MG63 (cell line): ENCODE measurements at places on chromosomes 2 and 18. TPM values are rescaled to one million over a fixed set of nuclear protein-coding genes. Genes with fewer than 3 reads are reported as not detected.

GRCh38 chr2:141063406-141063805 lies 1067.4 kb downstream of the LRP1B start:
- DNase-seq, result no peak

DNA sequence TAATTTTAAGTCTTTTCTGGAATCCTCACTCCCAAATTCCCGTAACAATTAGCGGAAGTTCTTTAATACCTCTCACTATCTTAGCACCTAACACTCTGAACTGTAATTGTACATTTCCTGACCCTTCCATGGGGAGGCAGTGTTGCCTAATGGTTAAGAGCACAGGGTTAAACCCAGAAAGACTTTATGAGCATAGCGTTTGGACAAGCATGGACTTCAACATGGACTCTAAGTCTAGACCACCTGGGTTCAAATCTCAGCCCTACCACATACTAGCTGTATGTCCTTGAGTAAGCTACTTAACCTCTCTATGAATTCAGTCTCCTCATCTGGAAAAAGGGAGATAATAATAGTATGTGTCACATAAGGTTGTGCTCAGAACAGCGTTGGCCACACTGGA lies 13.0 kb downstream of the ANTXR1 start:
- no peak for DNase-seq

DNA sequence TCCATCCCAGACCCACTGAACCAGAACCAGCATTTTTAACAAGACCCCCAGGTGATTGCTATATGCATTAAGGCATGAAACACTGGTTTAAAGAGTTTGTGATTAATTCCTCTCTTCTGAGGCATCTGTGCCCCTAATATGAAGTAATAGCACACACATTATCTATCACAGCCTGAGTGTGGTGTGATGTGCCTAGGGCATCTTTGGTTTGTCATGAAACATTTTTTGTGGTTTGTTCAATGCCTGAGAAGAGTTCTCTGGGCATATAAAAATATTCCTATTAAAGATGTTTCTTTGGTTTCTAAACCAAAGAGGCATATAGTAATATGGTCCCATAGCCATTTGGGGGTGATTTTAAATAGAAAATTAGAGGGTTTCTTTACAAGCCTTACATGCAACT lies 221.7 kb upstream of the SPOPL start:
- DNase-seq, result no peak

DNA sequence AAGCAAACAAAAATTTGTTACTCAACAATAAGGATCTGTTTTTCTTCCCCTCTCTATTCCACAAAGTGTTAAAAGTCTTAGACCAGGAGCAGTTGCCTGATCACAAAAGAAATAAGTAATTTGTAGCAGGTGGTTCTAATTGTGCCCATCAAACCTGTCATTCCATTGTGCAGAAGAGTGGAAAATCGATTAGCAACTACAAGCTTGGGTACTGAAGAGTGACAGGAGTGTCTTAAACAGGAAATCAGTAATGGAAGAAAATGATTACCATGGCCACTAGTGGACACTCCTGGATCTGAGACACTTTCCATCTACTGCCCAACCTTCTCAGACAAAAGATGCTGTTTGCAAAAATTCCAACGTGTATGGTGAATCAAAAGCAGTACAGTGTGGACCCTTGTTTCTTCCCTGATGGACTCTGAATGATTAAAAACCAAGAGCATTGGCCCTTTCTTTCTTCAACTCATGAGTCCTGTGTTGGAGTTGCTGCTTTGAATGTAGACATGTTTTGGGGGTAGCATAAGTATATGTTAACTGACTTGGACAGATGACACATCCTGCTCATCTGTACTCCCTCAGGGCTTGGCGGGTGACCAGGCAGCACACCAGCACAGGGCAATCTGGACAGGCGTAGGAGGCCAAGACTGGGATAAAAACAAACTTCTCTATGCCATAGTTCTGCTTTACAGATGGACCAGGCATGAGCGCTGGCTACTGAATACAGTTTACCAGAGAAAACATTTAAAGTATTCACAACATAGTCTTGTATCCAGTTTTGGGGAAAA lies 51.9 kb downstream of the PLA2R1 start:
- peak; percentile 26 for DNase-seq

DNA sequence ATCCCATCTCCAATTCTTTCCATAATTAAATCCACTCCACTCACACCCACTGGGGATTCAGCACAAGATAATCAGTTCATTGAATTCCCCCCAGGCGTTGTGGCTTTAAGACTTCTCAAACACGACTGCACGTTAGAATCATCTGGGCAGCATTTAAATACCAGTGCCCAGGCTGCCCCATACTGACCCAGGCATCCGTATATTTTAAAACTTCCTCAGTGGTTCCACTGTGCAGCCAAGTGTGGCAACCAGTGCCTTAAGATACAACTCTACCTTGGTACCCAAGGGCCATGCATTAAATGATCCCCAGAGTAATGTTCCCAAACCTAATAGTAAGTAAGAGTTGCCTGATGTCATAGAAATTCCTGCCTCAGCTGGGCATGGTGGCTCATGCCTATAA lies 54.3 kb upstream of the BZW1 start:
- DNase-seq, result no peak

- no peak for DNase-seq
These were observed 18.7 kb upstream of the MTCL1 start for GRCh38 chr18:8686611-8687010.

DNA sequence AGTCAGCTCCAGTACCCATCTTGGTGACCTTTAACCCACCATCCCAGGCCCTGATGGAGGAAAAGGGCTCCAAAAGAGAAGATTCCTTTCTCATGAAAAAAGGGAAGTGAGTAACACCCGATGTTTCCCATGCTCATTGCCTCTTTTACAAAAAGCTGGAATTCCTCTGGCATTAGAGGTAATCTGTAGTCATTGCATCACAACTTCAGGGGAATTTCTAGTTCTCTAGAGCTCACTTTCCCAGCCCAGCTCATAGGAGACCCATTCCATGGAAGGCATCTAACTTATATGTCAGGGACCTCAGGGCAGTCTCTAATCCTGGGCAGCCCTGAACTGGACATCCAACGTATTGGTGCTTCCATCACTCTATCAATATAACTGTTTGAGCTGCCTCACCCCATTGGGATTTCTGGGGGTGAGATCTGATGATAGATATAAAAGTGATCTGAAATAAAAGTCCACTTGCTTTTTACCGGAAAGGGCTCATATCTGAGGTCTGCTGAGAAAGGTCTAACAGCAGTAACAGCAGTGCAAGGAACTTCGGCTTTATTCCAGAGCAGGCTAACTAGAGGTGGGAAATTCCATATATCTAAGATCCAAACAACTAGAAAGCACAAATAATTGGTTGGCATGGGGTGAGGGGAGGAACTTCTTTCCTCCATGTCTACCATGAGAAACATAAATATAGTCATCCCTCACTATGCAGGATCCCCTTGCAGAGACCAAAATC lies 106.1 kb downstream of the ETAA1 start:
- DNase-seq, result peak; percentile 56

DNA sequence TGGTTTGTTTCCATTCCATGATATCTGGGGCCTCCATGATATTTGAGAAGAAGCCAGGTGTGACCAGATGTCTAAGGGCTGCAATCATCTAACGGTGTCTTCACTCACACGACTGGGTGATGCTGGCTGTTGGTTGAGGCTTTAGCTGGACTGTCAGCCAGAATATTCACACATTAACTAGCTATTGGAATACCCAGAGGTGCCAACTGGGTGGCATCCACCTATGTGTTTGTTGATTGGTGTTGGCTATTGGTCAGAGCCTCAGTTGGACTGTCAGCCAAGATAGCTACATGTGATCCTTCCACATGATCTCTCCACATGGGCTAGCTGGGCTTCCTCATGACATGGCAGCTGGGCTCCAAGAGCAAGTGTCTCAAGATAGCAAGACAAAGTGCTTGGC lies 117.4 kb downstream of the CDCA7 start:
- no peak for DNase-seq

DNA sequence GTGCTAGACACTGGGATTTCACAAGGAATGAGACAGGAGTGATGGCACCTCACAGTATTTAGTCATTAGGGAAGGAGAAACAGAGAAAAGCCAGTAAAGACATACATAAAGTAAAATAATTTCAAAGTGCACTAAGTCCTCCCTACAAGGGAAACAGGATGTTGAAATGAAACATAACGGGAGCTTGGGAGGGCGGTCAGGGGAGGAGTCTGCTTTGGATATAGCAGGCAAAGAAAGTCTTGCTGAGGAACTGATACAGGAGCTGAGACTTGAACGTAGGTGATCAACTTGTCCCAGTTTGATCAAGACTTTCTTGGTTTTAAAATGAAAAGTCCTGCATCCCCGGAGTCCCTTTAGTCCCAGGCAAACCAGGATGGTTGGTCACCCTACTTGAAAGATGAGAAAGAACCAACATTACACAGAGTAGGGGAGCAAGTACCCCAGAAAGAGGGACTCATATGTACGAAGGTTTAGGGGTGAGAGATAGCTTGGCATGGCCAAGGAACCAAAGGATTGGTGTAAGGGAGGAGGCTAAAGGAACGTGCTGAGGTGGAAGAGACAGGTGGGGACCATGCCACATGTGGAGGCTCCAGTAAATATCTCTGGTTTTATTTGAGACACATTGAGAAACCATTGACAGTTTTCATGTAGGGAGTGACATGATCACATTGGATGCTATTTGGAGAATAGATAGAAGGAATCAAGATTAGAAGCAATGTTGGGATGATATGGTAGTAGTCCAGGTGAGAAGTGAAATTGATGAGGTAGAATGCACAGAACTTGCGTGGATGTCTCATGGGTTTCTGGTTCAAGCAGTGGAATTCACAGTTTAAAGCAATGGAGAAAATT lies 28.4 kb downstream of the FBXO48 start:
- no peak for DNase-seq

Gene ZNF397
- 4.1 and 6.9 TPM in 2 replicates for total RNA-seq

DNA sequence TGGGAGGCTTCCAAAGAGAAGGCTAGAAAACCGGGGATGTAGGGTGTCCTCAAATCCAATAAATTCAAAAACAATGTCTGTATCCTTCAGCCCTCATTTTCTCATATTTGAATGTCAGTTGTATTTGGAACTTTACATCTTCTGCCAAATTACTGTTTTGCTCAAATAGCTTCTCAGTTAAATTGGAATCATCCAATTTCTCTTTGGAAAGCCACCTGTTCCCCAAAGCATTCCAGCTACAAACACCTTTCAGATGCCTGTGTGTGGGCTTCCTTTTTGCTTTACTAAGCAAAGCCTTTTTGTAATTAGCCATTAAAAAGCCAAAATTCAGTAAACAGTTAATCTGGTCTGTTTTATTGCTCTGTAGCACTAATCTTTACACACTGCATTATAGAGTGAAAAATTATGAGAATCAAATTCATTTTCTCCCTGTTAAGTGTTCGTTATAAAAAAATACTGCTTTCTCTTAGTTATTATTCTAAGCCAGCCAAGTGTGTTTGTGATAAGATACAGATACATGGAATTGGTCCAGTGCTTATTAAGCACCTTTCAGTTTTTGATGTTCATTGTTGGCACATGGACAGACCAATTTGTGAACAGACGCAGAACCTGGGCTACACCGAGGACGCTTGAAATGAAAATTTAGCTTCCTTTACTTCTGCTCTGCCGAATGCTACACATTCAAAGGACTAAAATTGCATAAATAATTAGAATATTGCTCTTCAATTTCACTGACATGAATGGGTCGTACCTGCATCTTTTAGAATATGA lies 151.6 kb downstream of the RTN4 start:
- no peak for DNase-seq

DNA sequence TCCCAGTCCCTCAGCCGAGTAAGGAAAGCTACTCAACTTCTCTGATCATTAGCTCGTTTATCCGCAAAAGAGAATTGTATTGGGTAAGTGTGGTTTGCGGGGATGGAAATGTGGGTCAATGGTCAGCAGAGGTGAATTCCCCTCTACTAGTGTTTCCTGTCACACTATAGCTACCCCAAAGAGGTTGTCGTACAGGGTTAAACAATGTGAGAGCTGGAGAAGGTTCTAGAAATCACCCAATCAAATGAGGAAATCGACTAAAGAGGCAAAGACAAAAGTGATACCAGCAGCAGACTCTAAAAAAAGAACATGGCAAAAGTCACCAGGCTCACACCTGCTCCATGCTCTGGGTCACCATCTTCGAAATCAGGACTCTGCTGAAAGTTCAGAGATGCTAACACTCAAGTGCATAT lies 144.7 kb upstream of the ITGA4 start:
- no peak for DNase-seq

Gene LCLAT1
- 12.0 and 22.1 TPM in 2 replicates for total RNA-seq

Gene NFU1
- 49.4 and 56.5 TPM in 2 replicates for total RNA-seq

Gene RTP5
- not detected in 2 replicates for total RNA-seq

DNA sequence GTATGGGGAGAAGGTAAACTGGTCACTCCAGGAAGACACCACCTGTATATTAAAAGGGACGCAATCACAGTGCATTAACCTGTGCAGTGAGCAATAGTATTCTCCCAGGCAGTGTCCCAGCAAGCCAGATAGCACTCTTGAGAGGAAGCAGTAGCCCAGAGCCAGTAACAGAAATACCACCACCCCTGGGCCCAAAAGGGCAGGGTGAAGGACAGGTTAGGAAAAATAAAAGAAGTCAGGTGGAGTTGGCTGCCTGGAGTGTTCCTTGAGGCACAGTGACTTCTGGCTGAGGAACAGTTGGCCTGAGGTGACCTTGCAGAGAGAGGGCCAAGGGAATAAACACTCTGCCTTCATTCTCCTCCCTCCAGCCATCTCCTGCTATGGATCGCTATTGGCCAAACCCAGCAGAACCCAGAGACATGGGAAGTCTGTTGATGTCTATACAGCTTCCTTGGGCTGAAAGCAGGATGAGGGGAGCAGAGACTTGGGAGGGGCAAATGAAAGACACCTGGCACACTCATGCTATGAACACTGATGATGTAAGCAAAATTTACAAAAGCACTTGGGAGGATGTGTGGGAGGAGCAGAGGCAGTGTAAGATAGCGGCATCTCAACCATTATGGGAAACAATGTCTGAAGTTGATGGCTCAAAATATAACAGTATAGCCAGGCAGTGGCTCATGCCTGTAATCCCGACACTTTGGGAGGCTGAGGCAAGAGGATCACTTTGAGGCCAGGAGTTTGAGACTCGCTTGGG lies 7.5 kb downstream of the C18orf32 start:
- DNase-seq, result no peak

Gene MYO7B
- total RNA-seq, result 0.89 TPM in 1 of 2 replicates, not detected in the other

- DNase-seq, result peak; percentile 51
These were observed 215.3 kb downstream of the SEPTIN10 start for GRCh38 chr2:109398366-109399015.

Gene ACTR3
- total RNA-seq, result 378 and 428 TPM in 2 replicates

- DNase-seq, result peak; percentile 12
These were observed 42.6 kb upstream of the EDAR start for GRCh38 chr2:109031476-109032228.

Gene DHX57
- 11.4 and 28.7 TPM in 2 replicates for total RNA-seq
